ENCODE measurements at places on chromosomes 5 and 9.

GRCh38 chr5:766666-767431, 17.7 kb downstream of the ZDHHC11B start:
- no peak for DNase-seq

DNA sequence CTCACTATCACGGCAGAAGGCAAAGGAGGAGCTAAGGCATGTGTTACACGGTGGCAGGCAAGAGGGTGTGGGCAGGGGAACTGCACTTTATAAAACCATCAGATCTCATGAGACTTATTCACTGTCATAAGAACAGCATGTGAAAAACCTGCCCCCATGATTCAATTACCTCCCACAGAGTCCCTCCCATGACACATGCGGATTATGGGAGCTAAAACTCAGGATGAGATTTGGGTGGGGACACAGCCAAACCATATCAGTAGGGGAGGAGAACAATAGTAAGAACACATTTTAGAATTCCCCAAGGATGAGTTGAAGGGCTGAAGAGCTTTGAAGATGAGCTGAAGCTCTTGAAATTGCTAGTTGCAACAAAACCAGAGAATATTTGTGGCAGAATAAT, 287.9 kb downstream of the SMARCA2 start:
- no peak for DNase-seq

- DNase-seq: no peak
These were observed 115.0 kb upstream of the CACNA1B start for GRCh38 chr9:137762414-137763061.

DNA sequence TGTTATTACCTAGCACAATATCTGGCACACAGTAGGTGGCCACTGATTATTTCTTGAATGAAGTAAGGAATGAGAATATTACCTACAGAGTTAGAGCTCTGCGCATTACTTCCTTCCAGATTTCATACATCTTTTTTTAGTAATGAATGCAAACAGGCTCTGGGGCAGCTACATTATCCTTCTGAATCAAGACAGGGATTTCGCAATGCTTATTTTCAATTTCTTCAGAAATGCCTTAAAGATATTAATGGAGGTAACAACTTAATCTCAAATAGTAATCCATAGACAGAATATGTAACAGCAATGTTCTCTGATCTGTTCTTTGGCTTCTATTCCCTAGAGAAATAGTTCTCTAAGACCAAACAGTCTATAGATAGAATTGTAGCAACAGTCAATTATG, 32.6 kb downstream of the CDKN2A start:
- no peak for DNase-seq

- DNase-seq: no peak
These were observed 38.7 kb upstream of the PRLR start for GRCh38 chr5:35269006-35269405.

DNA sequence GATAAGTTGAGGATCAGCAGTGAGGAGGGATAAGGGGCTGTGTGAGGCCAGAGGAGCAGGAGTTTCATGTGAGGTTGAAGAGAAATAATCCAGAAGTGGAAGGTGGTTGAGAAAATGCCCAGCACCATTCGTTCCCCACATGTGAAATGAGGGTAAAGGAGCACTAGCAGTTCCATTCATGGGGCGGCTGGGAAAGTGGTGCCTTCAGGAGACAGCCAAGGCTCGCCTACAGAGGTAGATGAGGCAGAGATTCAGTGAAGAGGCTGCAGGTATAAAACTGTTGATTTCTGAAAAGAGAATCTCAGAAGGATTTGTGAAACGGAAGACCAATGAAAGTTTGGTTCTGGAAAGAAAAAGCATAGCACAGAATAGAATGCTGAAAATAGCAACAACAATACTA, 272.6 kb downstream of the MSX2 start:
- DNase-seq: no peak

GRCh38 chr5:141694479-141694878, 12.4 kb upstream of the ARAP3 start:
- DNase-seq: no peak

DNA sequence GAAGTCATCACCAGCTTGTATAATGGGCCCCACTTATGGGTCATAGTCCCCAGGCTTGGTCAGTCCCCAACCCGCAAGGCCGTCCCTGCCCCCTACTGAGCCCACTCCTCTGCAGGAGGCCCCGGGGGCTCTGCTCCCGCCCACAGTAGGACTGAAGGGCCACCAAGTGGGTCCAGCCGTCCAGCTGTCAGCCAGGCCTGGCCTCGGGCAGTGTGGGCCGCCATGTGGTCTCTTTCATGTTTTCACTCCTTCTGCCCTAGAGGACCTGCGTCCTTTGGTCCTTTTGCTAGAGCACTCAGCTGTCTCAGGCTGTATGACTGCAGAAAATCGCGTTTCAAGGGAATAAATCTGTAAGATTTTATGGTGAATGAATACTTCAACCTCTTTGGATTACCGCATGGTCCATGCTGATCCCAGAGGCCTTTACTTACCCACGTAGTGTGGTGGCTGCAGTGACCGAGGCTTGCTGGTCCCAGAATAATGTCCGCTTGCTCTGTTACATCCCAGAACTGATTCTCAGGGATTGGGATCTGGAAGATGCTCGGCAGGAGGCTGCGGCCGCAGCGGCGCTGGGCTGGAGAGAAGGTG, 105.7 kb upstream of the FAM120A start:
- DNase-seq: no peak

Measured in LoVo (cell line).